ENCODE measurements at places on chromosomes 6 and 20.

- DNase-seq, result no peak
Measured at GRCh38 chr20:37759761-37760209, 66.0 kb downstream of the CTNNBL1 start.

GRCh38 chr6:137775720-137776119 lies 91.3 kb upstream of the TNFAIP3 start:
- no peak for DNase-seq

DNA sequence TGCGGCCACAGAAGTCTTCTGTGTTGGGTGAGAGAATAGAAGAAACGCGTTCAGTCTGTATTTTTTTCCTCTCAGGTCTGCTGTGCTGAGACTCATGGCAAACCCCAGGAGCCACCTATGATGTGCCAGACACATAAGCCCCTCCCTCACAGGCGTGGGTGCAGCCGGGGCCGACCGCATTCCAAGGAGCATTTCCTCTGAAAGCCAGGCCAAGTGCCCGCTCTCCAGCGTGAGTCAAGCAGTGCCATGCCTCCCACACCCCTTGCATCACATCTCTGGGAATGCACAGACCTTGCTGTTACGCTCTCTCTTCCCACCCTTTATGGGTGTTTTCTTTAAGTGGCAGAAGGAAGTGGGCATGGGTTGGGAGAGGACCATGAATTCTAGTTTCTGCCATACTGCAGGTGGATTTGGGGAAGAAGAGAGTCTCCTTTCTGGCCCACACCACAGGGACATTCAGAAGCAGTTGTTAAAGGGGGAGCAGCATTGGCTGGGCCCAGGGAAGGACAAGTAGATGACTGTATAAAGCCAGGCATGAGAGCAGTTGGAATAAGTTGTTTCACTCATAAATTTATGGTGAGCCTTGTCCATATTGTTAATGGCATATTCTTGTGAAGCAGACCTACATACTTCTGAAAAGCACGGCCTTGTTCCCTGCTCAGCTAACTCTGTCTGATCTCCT lies 37.1 kb upstream of the TFAP2A start:
- DNase-seq, result no peak

GRCh38 chr6:85911067-85911466 lies 268.4 kb upstream of the SYNCRIP start:
- no peak for DNase-seq

DNA sequence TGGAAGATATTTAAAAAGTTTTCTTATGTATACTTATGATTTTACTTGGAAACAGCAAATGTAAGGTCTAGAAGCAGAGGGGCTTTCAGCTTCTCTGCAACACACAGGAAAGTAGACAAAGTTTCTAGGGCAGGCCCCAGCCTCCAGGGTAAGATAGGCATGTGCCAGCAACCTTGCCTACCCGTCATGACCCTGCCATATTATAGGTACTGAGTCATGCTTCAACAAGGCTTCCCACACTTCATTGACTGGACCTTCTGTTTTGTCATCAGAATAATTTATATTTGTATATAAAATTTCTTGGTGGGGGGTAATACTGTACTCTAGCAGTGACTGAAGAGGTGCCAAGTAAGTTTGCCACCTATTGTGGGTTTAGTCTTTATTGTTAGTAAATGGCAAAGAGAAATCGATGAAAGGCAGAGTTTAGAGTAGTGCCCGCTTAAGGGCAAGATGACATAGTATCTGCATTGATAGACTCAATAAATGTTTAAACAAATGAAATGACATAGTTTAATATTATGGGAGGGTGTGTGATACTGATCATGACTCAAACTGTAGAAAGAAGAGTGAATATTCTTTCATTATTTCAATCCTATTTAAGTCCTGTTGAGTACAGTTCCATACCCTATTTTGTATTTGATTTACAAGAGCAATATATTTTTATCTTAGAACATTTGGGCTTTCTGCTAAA lies 95.6 kb downstream of the JARID2 start:
- no peak for DNase-seq

DNA sequence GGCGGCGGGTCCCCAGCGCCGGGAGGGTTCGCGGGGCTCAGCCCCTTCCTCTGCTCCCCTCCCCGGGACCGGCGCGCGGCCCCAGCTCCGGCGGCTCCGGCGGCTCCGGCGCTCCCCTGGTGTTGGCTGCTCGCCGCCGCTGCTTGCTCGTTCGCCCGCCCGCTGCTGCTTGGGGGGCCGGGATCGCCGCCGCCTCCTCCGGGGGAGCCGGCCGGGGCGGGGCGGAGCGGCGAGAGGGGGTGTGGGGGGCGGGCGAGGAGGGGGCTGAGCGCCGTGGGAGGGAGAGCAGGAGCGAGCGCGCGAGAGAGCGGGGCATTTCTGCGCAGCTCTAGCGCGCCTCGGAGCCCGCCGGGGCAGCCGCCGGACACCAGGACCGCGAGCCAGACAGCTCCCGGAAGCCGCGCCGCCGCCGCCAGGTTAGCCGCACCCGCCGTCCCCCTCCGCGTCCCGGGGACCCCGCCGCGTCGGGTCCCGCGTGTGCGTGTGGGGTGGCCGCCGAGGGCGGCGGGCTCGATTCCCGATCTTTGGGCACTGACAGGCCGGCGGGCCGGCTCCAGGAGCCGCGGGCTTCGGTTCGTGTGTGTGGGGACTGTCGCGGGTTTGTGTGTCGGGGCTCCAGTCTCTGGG lies 62.0 kb upstream of the EPB41L1 start:
- DNase-seq, result peak; percentile 5

DNA sequence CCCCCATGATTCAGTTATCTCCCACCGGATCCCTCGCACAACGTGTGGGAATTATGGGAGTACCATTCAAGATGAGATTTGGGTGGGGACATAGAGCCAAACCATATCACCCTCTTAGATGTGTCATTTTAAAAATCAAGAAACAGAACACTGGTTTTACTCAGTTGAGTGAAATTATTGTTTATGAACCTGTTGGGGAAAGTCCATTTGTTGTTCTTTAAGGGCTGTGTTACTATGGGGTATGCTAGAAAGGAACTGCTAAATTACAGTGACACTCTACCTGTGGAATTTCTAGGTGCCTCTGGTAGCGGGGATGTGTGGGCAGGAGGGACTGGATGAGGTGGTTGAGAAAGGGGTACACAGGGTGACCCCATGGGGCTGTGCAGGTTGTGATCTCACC lies 28.9 kb downstream of the STX11 start:
- no peak for DNase-seq

DNA sequence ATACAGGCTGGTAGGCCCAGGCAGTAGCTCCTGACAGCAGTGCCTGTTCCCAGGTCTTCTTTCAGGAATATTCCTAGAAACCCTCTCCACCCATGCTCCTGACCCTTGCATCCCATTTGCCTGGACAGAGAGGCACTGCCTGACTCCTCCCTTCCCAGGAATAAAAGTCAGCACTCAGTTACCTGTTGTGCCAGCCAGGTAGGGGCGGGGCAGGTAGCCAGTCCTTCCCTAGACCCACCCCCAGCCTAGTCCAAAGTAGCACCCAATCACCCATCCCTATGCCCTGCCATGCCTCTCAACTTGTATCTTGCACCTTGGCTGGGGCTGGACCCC lies 129.9 kb downstream of the MRPL14 start:
- no peak for DNase-seq

DNA sequence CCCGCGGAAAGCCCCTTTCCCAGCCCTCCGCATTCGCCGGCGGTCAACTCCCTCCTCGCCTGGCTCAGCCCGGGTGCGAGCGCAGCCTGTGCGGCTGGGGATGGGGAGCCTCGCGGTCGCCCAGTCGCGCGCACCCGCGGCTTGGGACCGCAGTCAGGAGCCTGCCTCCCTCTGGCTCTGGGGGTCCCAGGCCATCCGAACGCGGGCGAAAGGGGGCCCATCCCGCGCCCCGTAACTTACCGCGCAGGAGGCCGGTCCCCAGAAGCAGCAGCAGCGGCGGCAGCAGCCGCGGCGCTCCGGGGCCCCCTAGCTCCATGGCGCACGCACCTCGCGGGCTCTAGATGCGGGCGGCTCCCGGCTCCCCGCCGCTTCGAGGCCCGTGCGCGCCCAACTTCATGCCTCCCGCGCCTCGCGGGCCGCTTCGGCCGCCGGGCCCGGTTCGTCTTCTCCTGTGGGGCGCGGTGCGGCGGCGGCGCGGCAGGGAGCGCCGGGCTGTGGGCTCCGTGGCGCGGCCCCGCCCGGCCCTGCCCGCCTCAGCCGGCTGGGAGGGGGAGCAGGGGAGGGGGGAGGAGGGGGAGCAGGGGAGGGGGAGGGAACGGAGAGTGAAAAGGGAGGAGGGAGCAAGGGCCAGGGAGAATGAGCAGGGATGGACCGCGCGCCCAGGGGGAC lies at the start of gene CHRNA4:
Gene CHRNA4, minus strand, starts transcription at position 500 of the 669 bp plus-strand sequence. Its CDS starts 184 bp downstream, at position 316.
- no peak for DNase-seq

DNA sequence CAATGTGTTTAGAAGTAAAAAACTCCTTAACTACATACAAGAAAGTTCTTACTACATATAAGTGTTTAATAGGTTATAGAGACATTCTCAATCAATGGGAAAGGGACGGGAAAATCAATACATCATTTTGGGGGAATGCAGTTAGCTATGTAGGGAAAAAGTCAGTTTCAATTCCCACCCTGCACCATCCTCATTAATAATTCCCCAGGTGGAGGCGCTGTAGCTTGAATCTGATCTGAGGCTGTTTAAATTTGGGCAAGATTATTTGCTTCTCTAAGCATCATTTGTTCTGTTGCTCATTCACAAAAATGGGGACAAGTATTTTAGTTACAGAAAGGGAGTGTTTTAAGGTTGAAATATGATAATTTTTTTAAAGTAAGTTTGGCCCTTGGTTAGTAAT lies 19.1 kb downstream of the OLIG3 start:
- DNase-seq, result no peak

DNA sequence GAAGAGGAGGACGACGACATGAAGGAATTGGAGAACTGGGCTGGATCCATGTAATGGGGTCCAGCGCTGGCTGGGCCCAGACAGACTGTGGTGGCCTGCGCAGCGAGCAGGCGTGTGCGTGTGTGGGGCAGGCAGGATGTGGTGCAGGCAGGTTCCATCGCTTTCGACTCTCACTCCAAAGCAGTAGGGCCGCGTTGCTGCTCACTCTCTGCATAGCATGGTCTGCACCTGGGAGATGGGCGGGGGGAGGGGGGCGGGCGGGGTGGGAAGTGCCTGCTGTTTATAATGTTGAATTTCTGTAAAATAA lies 42.3 kb downstream of the CHMP4B start:
- no peak for DNase-seq

DNA sequence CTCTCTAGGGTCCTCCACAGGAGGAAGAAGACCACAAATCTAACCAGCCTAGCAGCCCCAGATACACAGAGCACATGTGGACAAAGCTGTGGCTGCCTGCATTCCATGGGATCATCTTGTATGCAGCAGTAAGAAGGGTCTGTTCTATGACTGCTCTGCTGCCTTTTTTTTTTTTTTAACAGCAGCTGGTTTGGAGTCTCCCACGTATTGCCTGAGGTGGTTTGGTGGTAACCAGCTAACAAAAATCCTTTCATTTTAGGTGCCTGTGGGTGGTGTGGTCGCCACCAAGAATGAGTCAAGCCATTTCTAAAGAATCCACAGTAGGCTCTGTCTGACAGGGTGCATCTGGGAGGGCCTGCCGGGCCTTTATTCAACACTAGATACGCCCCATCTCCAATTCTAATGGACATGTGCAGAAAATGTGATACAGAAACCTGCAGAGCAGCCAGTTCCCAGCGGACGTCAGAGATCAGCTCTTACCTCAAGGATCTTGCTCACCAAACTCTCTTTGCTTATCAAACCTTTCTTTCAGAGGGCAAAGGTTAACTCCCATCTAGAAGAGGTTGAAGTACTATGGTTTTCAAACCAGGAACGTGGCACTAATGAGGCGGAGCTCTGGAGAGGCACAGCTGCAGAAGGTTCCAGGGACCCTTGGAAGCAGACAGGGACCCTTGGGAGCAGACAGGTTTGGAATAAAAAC lies 32.0 kb downstream of the GNAS-AS1 start:
- DNase-seq, result peak; percentile 66

DNA sequence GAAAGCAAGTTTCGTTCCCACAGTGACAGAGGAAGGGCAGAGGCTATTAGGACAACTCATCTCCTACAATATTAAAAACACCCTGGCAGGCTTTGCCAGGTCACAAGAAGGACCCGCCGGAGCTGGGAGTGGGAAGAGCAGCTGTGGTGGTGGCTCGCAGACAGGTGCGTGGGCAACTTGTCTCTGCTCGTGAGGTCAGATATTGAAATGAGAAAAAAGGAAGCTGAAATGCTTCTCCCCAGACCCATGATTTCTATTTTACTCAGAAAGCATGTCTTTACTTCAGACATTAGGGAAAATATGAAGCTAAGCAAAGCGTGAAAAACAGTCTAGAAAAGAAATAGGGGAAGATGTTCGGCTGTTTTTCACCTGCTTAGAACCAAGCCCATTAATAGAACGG lies 166.3 kb upstream of the EEF1E1 start:
- DNase-seq, result no peak

GRCh38 chr20:2521369-2522305 lies 12.9 kb upstream of the ZNF343 start:
- peak; percentile 41 for DNase-seq

GRCh38 chr20:47561603-47562583 lies 60.2 kb downstream of the NCOA3 start:
- no peak for DNase-seq

DNA sequence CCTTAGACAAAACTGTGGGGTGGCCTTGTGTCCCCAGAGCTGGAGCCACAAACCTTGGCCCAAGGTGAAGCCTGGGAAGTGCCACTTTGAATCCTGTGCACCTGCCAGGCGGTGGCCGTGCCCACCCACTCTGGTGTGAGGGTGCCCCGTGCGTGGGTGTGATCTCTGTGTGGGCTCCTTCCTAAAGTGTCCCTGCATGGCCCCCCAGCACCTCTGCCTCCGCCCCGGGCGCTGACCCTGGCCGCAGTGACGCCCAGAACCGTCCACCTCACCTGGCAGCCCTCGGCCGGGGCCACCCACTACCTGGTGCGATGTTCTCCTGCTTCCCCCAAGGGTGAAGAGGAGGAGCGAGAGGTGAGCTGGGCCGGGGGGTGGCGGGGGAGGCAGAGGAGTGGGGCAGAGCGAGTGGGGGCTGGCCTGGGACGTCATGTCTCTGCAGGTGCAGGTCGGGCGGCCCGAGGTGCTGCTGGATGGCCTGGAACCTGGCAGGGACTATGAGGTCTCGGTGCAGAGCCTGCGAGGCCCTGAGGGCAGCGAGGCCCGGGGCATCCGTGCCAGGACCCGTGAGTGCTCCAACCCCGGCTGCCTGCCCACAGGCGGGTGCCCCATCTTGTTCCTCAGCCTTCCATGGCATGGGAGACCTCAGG lies 18.3 kb downstream of the COL20A1 start:
- no peak for DNase-seq
